ENCODE measurements at places on chromosomes 16 and 17. TPM values are rescaled to one million over a fixed set of nuclear protein-coding genes. Genes with fewer than 3 reads are reported as not detected.

DNA sequence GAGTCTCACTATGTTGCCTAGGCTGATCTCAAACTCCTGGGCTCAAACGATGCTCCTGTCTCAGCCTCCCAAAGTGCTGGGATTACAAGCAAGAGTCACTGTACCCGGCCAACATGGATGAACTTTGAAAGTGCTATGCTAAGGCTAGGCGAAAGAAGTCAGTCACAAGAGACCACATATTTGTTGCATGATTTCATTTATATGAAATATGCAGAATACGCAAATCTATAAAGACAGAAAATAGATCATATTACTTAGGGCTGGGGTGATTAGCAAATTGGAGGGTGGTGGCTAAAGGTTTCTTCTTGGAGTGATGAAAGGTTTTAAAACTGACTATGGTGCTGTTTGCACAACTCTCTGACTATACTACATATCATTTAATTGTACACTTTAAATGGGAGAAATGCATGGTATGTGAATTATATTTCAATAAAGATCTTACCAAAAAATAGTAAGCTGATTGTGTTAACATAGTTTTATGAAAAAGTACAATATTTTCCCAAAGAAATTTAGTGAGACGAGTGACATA lies 1.2 kb upstream of the FLYWCH1 start:
- H3K27ac ChIP-seq = no peak overlapping the region
- no peak overlapping the region for H3K4me3 ChIP-seq
- H3K27me3 ChIP-seq = no peaks in the 10 kb centered on the region
- DNase-seq = no peak

The HOXB3 gene
- total RNA-seq = 2.9 TPM

GRCh38 chr16:51648526-51648925 lies 497.5 kb upstream of the SALL1 start:
- no peak for DNase-seq
- no peaks in the 10 kb centered on the region for H3K4me1 ChIP-seq
- H3K36me3 ChIP-seq = no peaks in the 10 kb centered on the region
- H3K27ac ChIP-seq = no peak overlapping the region
- no peaks in the 10 kb centered on the region for H3K27me3 ChIP-seq

DNA sequence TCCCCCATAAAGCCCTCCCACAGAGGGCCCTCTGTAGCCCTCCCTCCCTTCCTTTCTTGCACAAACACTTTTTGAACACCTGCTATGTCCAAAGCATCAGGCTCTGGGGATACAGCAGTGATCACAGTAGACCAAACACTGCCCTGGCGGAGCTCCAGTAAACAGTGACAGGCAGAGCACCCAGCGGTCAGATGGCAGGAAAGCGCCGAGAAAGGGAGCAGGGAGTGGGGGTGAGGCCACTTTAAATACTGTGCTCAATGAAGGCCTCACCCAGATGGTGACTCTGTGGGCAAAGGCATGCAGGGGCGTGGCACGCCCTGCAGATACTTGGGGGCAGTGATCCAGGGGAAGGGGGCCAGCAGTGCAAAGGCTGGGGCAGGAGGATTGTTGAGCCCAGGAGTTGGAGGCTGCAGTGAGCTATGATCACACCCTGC lies 7.6 kb downstream of the PRR29 start:
- no peaks in the 10 kb centered on the region for H3K27me3 ChIP-seq
- no peaks in the 10 kb centered on the region for H3K4me1 ChIP-seq
- H3K36me3 ChIP-seq = no peaks in the 10 kb centered on the region
- H3K4me3 ChIP-seq = no peak overlapping the region

- H3K4me1 ChIP-seq = peaks cover 20% of the 10 kb centered on the region
- H3K27ac ChIP-seq = peak overlapping the region; percentile 9
- peak; percentile 64 for DNase-seq
- H3K4me3 ChIP-seq = no peak overlapping the region
- H3K27me3 ChIP-seq = no peaks in the 10 kb centered on the region
Observed at GRCh38 chr16:54430491-54431030, 144.0 kb upstream of the IRX3 start.

- H3K27me3 ChIP-seq = no peaks in the 10 kb centered on the region
- H3K36me3 ChIP-seq = no peaks in the 10 kb centered on the region
- no peak overlapping the region for H3K4me3 ChIP-seq
- no peaks in the 10 kb centered on the region for H3K4me1 ChIP-seq
- H3K27ac ChIP-seq = no peak overlapping the region
Observed at GRCh38 chr17:15971098-15971678, 26.3 kb downstream of the ADORA2B start.

The CBX1 gene
- total RNA-seq = 10.0 TPM

GRCh38 chr16:8511464-8511863 lies 78.8 kb downstream of the TMEM114 start:
- H3K27me3 ChIP-seq = no peaks in the 10 kb centered on the region
- no peak for DNase-seq
- H3K36me3 ChIP-seq = no peaks in the 10 kb centered on the region
- no peak overlapping the region for H3K27ac ChIP-seq
- H3K4me1 ChIP-seq = no peaks in the 10 kb centered on the region
- no peak overlapping the region for H3K4me3 ChIP-seq

The NOXO1 gene
- not detected for total RNA-seq

GRCh38 chr17:76146053-76146851 lies 5.2 kb upstream of the FOXJ1 start:
- no peak overlapping the region for H3K4me3 ChIP-seq
- peaks cover 14% of the 10 kb centered on the region for H3K4me1 ChIP-seq
- H3K27me3 ChIP-seq = no peaks in the 10 kb centered on the region
- H3K36me3 ChIP-seq = no peaks in the 10 kb centered on the region
- no peak for DNase-seq
- peak overlapping the region; percentile 40 for H3K27ac ChIP-seq

The CHD9NB gene
- total RNA-seq = 0.25 TPM

The UTP4 gene
- total RNA-seq = 18.4 TPM

The CNGB1 gene
- not detected for total RNA-seq

DNA sequence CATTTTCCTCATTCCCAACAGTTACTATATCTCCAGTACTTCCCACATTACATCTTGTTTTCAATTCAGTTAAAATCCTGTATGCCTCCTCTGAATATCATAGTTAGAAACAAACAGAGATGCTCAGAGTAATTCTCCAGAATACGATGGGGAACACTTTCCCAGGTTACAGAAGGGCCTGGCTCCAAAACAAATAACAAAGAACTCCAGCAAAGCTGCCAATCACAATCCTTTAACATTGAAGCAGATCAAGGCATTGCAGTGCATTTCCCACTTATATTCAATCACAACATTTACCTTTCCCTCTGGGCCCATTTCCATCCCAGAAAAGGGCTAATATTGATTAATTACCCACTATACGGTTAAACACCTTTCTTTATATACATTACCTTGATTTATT lies 29.4 kb upstream of the PMFBP1 start:
- H3K4me3 ChIP-seq = no peak overlapping the region
- H3K27ac ChIP-seq = no peak overlapping the region
- H3K27me3 ChIP-seq = no peaks in the 10 kb centered on the region
- no peak for DNase-seq
- no peaks in the 10 kb centered on the region for H3K36me3 ChIP-seq
- H3K4me1 ChIP-seq = no peaks in the 10 kb centered on the region

GRCh38 chr16:75996491-75996890 lies 270.2 kb upstream of the CPHXL start:
- DNase-seq = no peak
- H3K27ac ChIP-seq = no peak overlapping the region

The WFDC1 gene
- 1.8 TPM for total RNA-seq
